Stimulated activated CD4-positive, alpha-beta T cell treated with anti-CD3 and anti-CD28 coated beads, Interleukin-2, amount 100 ng/mL, for 4 hours (primary cell): ENCODE measurements at places on chromosomes 16 and 17.

- DNase-seq: no peak
Measured at GRCh38 chr16:10693889-10694288, 841 bp downstream of the TEKT5 start.

DNA sequence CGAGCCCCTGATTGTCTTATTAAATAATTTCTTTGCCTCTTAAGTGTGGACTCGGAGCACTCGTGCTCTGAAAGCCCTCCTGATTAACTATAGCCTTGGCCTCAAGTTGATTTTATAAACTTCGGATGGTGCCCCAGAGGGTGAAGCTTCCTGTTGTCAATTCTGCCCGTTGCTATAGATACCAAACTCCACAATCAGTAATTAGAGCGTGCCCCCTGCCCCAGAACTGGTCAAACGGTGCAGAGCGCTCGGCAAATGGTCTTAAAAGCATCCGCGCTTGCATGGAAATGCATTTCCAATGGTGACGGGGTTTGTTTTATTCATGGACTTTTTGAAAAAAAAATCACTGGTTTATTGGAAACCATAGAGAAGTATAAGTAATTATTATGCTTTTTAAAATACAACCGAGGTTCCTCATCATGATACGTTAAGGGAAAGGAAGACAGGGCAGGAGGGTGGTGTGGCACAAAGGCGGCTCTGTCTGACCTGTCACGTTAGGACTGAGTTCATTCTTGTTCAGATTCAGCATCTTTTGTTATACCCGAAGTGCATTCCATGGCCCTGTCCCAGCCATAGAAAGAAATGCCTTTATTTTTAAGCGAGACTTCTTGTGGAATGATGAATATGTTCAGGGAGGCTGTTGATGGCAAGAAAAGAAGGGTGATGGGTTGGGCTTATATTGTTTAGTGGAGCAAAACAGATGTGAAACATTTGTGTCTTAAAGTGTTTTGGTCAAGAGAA is 476.4 kb downstream of the MAF start:
- DNase-seq: no peak

DNA sequence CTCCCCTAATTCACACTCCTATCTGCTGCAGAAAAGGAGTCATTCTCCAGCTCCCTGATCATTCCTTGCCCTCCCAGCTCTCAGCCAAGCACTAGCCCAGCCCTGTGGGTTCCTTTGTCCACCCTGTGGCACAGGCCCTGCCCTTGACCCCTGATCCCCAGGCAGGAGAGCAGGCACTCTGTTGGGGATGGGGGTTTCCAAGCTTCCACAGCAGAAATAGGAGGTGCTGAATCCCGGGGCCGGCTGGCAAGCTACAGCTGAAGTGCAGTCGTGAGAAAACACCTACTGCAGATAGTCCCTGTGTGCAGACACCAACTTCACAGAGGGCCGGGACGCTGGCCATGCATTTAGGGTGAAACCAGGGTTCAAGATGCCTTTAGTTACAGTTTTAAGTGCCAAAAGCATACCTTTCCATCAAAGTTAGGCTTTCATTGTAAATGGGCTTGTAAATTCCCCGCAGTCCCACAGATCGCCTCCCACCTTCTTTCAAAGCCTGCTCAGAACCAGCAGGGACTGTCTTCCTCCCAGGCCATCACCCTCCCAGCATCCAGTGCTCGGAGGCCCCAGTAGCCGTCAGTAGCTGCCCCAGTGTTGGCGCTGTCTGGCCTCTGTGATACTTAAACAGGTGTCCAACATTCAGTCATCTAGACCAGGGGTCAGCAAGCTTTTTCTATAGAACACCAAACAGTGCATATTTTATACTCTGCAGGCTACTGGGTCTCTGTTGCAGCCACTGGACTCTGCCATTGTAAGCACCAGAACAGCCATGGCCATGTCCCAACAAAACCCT is 10.6 kb downstream of the CPSF4L start:
- no peak for DNase-seq

DNA sequence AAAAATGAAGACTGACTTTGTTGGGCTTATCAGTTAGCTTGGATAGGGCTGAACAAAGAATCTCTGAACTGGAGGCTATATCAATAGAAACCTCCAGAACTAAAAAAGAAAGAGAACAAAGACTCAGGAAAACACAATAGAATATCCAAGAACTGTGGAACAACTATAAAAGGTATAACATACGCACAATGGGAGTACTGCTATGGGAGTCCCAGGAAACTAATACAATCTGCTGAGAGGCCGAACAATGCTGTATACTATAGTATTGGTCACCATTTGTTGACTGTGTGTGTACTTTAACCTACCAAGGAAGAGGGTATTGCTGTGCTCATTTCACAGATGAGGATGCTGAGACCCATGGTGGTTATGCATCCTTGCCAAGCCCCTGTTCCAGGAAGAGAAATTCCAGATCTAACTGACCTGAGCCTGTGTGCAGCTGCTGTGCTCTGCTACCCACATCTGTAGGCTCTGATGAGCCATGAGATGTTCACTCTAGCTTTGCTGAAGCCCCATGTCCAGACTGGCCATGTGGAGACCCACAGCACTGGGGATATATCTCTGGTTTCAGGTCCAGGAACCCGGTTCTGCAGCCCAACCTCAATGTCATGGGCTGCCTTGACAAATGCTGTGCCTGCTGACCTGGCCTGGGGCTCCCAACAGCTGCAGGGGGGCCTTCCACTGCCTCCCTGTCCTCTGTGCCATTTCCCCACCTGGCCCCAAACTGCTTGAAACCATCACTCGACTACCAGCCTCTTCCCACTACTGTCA is 254.3 kb upstream of the TNRC6C start:
- no peak for DNase-seq

DNA sequence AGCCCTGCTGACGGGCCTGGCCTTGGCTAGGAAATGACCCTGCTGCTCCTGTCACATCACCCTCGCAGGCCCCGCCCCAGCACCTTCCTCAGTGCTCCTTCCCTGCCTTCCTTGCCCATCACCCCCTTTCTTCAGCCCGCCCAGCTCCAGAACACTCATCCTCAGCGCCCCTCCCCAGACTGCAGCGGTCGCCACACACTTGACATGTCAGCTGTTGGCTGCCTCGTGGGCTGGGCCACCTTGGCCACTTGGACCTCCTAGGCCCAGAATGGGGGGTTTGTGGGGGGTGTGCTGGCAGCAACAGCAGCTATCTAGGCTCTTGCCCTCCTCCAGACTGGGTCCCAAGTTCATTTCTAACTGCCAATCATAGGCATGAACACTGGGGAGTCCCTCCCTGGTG is 10.6 kb downstream of the ELMO3 start:
- no peak for DNase-seq

DNA sequence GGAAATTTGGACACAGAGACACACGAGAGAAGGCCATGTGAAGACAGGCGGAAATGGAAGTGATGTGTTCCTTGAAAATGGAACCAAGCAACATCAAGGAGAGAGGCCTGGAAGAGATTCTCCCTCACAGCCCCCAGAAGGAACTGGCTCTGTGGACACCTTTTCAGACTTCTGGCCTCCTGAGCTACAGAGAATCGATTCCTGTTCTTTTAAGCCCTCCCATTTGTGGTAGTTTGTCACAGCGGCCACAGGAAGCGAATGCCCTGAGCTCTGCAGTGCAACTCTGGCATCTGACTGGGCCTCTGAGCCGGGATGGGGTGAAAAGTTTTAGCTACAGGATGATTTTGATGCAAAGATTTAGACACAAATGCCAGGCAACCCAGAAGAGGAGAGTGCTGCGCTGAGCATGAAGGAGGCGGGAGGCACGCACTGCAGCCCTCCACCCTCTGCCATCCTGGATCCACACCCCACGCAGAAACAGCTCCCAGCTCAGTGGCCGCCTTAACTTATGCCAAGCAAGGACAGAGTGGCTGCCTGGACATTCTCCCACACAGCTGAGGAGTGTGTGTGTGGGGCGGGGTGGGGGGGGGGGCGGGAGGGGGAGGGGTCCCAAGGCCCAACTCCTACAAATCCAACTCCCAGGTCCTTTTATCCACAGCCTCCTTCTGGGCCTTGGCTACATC is 2.2 kb downstream of the TIMP2 start:
- no peak for DNase-seq

GRCh38 chr17:36498155-36498554 is 11.7 kb downstream of the ZNHIT3 start:
- DNase-seq: no peak

- DNase-seq: no peak
Measured at GRCh38 chr16:57483725-57484514, 2.4 kb downstream of the DOK4 start.

DNA sequence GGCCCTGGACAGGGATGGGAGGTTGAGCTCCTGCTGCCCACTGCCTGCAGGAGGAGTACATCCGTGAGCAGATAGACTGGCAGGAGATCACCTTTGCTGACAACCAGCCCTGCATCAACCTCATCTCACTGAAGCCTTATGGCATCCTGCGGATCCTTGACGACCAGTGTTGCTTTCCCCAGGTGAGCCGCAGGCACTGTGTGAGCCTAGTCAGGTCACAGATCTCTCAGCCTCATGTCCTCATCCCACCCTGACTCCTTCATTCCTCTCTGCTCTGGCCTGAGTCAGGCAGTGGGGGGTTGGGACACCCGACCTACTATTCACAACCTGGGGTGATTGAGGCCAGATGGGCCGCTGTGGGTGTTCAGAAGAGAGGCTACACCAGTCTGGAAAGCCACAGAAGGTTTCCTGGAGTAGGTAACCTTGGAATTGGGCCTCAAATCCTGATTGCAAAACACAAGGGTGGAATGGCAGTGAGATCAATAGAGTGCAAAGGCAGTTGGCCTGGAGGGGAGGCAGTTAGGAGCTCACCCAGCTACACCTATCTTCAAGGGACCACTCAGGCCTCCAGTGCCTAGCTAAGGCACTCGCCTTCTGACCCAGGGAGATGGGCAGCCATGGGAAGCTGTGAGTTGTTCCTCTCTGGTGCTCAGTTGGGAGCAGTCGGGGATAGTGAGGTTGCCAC is 29.7 kb downstream of the MYO15A start:
- DNase-seq: no peak

GRCh38 chr17:36475346-36475970 is 11.0 kb upstream of the ZNHIT3 start:
- no peak for DNase-seq

GRCh38 chr17:31224366-31224765 is 72.7 kb downstream of the OMG start:
- no peak for DNase-seq
